Body of pancreas (tissue), 4 donors: ENCODE measurements at places on chromosomes 4 and X. TPM values are rescaled to one million over a fixed set of nuclear protein-coding genes. Genes with fewer than 3 reads are reported as not detected.

GRCh38 chr4:152528060-152528459 lies 7.8 kb downstream of the FBXW7 start:
- no peaks in the 10 kb centered on the region for H3K27me3 ChIP-seq
- H3K27ac ChIP-seq, result no peak overlapping the region
- DNase-seq, result no peak
- H3K4me1 ChIP-seq, result peaks cover 4% of the 10 kb centered on the region

- peak overlapping the region; percentile 93 for H3K27ac ChIP-seq
- H3K36me3 ChIP-seq, result no peaks in the 10 kb centered on the region
- peaks cover 45% of the 10 kb centered on the region for H3K4me1 ChIP-seq
- peak; percentile 95 for DNase-seq
- H3K27me3 ChIP-seq, result no peaks in the 10 kb centered on the region
Observed at GRCh38 chrX:48957827-48958634, 624 bp upstream of the OTUD5 start.

- peaks cover 10% of the 10 kb centered on the region for H3K4me1 ChIP-seq
- H3K27ac ChIP-seq, result no peak overlapping the region
- H3K36me3 ChIP-seq, result no peaks in the 10 kb centered on the region
- H3K4me3 ChIP-seq, result no peak overlapping the region
Observed at GRCh38 chrX:9606971-9607370, 142.1 kb downstream of the TBL1X start.

DNA sequence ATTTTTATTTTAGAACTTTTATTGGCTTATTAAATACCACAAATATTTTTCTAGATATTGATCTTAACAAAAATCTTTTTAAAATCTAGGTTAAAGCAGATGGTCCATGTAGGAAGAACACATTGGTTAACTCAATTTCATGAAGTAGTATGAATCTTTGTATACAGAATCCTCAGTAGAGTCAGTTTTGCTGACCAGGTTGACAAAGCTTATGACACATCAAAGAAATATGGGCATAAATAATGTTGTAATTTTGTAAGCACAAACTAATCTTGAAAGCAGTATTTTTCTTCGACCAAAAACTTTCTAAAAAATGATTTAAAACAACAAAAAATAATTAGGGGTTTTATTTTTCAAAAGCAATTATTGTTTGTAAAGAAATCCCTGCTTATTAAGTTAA lies 479.3 kb upstream of the PCDH10 start:
- H3K27me3 ChIP-seq, result no peaks in the 10 kb centered on the region
- H3K4me1 ChIP-seq, result no peaks in the 10 kb centered on the region
- no peak overlapping the region for H3K27ac ChIP-seq
- no peak overlapping the region for H3K4me3 ChIP-seq

GRCh38 chr4:76527666-76528065 lies 92.6 kb downstream of the SHROOM3 start:
- no peaks in the 10 kb centered on the region for H3K36me3 ChIP-seq
- H3K27ac ChIP-seq, result no peak overlapping the region
- H3K4me3 ChIP-seq, result no peak overlapping the region
- peaks cover 30% of the 10 kb centered on the region for H3K4me1 ChIP-seq

The DTHD1 gene
- total RNA-seq, result not detected

DNA sequence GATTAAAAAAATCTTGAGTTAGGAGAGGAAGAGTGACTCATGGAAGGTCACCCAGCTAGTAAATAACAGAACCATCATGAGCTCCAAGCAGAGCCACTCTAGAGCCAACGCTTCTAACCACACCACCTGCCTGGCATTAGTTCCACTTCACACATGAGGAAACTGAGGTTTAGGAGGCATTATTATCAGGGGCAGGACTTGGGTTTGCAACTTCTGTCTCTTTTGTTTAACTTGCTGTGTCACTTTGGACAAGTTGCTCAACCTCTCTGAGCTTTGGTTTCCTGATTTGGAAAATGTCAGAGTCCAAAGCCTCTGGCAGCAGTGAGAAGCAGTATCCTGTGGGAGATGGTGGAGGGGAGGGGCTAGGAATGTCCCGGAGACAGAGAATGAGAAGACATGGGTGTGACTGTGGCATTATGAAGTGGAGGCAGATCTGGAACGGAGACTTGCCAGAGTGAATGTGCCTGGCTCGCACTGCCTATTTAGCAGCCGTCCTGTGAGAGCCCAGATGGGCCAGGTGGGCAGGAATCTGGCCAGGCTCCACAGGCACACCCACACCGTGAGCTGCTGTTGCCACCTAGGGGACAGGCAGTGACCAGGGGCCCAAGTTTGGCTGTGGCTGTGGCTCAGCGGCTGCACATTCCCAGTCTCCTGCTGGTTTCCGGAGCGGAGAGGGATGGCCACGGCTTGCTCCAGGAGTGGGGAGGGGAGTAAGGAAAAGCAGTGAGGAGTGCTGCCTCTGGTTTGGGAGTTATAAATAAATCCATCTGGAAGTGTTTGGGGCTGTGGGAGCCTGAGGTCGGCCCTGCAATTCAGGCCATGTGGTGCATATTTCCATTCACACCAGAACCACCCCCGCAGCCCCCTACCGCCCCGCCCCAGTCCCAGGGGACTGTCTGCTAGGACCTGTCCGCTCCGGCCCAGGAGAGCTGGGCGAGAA lies 93.4 kb downstream of the NHSL2 start:
- H3K27ac ChIP-seq, result no peak overlapping the region
- no peaks in the 10 kb centered on the region for H3K4me1 ChIP-seq
- no peak overlapping the region for H3K4me3 ChIP-seq

GRCh38 chrX:27996132-27996531 lies 14.9 kb upstream of the DCAF8L1 start:
- no peak for DNase-seq
- H3K27me3 ChIP-seq, result no peaks in the 10 kb centered on the region
- no peak overlapping the region for H3K27ac ChIP-seq
